Stimulated activated CD4-positive, alpha-beta T cell treated with anti-CD3 and anti-CD28 coated beads, Interleukin-15, amount 100 ng/mL, for 48 hours (primary cell): ENCODE measurements at places on chromosomes 3 and 15.

DNA sequence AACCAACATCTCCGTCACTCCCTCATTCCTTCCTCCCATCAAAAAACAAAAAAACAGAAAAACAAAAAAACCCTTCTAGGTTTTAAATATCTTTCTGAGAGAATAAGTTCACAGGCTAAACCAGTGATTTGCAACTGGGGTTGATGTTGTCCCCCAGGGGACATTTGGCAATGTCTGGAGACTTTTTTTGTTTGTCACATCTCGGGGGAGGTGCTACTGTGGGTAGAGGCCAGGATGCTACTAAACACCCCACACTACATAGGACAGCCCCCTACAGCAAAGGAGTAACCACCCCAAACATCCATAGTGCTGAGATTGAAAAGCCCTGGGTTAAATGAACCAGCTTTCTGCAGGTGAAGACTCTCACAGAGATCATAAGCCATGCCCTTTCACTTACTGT, 17.0 kb upstream of the PROK2 start:
- no peak for DNase-seq

- no peak for DNase-seq
Measured at GRCh38 chr3:28699283-28699682, 350.7 kb upstream of the AZI2 start.

- no peak for DNase-seq
Measured at GRCh38 chr3:71587958-71588357, 4.4 kb upstream of the FOXP1 start.

GRCh38 chr3:122305818-122306621, 19.0 kb upstream of the CSTA start:
- no peak for DNase-seq

- DNase-seq: no peak
Measured at GRCh38 chr3:155701882-155702465, 42.9 kb downstream of the PLCH1 start.

- DNase-seq: no peak
Measured at GRCh38 chr15:83200162-83200561, 7.5 kb downstream of the HDGFL3 start.

- no peak for DNase-seq
Measured at GRCh38 chr15:29889542-29890329, 67.5 kb upstream of the TJP1 start.

- no peak for DNase-seq
Measured at GRCh38 chr3:127487196-127487595, 103.3 kb downstream of the TPRA1 start.
